ENCODE measurements at places on chromosomes 2 and 18.

GRCh38 chr2:228273159-228273558 lies 91.7 kb upstream of the SPHKAP start:
- no peak for DNase-seq

- DNase-seq: no peak
Observed at GRCh38 chr2:170462433-170463205, 252.5 kb upstream of the SP5 start.

DNA sequence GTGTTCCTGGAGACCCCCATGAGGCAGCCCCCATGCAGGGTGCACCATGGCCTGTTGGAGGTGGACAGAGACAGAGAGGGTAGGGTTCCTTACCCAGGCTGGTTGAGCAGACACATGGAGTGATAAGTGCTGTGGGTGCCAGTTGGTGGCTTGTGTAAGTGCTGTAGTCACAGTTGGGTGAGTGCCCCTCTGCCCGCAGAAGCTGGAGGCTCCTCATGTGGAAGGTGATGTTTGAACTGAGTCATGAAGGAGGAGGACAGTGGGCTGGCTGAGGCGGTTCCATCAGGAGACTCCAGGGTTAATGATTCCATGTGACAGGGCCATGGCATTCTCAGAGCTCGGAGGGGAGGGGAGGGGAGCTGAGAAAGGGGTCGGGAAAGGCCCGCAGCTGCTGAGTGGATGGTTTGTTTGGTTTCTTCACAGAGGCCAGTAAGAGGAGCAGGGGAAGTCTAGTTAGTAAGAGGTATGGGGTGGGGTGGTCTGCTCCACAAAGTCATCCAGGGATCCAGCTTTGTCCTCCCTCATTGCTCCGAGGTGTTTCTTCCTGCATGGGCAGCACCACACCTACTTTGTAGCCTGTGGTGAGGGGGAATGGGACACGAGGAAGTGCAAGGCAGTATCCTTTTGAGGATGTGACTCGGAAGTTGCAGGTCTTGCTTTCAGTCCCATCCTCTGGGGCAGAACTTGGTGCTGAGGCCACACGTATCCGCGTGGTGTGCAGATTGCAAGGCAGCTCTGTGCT lies 13.6 kb downstream of the IMPA2 start:
- DNase-seq: no peak

- no peak for DNase-seq
Observed at GRCh38 chr2:221571025-221571550, 1.0 kb downstream of the EPHA4 start.

GRCh38 chr2:9300214-9300613 lies 93.6 kb downstream of the ASAP2 start:
- no peak for DNase-seq

GRCh38 chr2:99425022-99425421 lies 64.8 kb downstream of the REV1 start:
- DNase-seq: peak; percentile 6

GRCh38 chr2:133409581-133410285 lies 158.5 kb downstream of the NCKAP5 start:
- no peak for DNase-seq

DNA sequence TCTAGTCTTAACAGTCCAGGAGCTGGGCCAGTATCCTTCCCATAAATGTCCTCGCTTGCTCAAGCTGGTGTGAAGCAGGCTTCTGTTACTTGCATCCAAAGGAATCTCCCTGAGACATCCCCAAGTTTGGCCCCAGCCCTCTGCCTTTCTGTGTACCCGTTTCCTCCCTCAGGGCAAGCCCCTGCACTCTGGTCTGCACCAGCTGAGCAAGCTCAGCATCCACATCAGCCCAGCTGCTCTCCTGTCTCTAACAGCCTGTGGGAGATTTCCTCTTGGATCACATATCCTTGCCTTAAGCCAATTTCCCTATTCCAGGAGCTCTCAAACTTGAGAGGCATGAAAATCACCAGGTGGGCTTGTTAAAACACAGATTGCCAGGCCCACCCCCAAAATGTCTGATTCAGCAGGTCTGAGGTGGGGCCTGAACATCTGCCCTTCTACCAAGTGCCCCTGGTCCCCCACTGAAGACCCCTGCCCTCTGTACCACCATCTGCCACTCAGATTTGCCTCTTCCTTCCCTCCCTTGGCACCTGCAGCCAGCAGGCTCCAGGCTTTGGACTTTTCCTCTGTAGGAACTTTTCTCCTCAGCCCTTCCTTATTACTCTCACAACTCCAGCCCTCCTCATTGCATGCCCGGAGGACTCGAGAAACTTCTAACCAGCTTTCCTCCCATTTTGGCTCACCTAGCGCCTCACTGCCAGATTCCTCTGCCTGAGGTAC lies 32.1 kb downstream of the REEP1 start:
- DNase-seq: no peak

DNA sequence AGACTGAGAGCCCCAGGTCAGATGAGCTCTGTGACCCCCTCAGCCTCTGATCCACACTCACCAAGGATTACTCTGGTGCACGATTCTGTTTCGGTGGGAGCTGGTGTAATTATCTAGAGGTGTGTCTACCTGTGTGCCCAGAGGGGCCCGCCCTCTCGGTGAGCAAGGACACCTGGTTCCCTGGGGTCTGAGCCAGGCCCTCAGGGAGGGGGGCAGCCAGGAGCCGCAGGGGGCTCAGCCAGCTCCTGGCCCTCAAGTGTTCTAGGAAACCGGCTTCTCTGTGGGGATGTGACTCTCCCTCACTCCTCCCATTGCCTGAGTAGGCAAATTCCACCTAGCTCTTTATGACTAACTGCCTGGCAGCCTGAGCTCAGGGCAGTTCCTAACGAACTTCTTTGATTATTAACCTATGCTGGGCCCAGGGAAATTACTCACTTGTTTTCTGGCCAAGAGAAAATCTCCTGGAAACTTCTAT lies 17.4 kb downstream of the AGAP1 start:
- peak; percentile 58 for DNase-seq

DNA sequence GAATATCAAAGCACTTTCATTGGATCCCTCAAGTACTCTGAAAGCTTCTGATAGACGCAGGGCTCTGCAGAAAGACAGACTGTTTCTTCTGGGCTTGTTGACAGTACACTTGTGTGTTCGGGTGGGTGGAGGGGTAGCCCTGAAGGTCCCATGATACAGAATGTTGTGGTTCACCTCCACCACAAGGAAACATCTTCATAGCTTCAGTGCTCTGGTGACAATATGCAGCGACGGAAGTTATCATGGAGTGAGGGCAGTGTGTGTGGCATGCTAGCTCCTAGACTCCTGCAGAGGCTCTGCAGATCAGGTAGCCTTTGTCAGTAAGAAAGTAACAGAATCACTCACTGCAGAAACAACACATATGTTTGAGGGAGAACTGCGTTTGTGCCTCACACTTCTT lies 90.7 kb downstream of the MEIS1 start:
- DNase-seq: no peak

DNA sequence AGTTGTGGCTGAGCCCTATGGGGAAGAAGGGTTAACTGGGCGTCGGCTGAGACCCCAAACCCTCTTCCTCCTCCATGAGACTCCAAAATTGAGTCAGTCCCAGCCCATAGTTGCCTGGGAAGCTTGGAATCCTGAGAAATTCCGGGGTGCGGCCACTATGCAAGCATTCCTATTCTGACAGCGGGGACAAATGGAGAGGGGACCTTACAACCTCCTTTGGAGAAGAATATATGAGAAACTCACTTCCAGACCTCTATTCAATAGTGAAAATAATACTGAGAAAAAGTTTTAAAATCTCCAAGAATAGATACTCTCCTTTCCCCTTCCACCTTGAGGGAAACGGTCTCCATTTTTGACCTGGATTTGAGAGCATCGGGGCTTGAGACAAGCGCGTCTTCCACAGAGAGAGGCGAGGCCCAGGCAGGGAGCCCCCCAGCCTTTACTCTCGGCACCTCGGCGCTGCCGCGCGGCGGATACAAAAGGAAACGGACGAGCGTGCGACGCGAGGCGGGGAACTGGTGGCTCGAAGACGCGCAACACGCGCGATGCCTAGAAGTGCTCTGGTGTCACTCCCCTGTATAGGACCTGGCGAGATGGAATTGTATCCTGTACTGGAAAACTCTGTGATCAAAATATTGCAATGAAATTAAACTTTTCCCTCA lies 11.1 kb downstream of the NR4A2 start:
- DNase-seq: no peak

- no peak for DNase-seq
Observed at GRCh38 chr2:121866789-121867188, 111.3 kb downstream of the TSN start.
